ENCODE measurements at places on chromosomes 12 and 14.
A peak's percentile ranks its signal among the peaks of the same experiment; 100 is the strongest.

GRCh38 chr14:90624732-90625400 is 191.4 kb downstream of the TTC7B start:
- DNase-seq, result peak; percentile 6

DNA sequence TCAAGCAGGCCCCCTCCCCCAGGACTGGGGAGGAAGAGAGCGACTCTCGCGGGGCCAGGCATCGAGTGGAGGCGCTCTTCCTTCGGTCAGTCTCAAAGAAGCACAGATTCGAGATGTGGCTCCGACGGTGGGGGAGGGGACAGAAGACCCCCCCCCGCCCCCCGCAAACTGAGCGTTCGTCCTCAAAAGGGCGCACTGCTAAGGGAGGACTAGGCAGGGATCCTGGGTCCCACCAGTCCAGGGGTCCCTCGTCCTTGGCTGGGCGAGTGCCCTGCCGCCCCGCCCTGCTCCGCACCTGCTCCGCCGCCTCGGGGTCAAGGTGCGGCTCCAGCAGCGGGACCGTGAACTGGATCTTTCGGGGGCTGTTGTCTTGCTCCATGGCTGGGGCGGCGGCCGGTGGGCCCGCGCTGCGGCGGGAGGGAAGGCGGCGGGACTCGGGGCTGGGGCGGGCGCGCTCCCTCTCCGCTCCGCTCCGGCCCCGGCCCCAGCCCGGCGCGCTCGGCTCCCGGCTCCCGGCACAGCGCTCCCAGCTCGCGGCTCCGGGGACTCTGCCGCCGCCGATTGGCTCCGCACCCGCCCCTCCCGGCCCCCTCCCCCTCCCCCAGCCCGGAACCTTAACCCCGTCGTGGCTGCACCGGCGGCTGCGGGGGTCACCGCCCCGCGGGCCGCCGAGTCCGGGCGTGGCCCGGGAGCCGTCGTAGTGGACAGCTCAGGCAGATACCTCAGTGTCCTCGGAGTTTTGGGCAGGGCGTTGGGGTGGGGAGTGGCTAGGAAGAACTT is at the start of gene PPP1R1A:
Gene PPP1R1A, minus strand, starts transcription at position 550 of the 780 bp plus-strand sequence. Its CDS starts 171 bp downstream, at position 379.
- DNase-seq, result no peak

DNA sequence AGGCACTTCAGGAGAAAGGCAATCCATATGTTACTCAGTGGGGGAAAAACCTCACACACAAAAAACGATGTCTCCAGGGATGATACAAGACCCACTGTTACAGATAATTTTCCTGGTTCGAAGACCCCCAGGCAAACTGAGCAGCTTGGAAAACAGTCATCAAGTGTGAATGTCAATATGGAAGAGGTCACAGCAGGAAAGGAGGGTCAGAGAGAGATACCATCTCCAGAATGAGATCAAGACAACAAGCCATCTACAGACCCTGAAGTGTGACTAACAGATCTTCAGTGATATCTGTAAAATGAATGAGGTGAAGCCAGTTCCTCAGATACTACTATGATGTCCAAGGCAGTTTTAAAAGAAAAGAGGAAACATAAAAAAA is 28.6 kb downstream of the GNS start:
- DNase-seq, result no peak

- DNase-seq, result no peak
These were observed 36.0 kb downstream of the TC2N start for GRCh38 chr14:91831337-91831736.

DNA sequence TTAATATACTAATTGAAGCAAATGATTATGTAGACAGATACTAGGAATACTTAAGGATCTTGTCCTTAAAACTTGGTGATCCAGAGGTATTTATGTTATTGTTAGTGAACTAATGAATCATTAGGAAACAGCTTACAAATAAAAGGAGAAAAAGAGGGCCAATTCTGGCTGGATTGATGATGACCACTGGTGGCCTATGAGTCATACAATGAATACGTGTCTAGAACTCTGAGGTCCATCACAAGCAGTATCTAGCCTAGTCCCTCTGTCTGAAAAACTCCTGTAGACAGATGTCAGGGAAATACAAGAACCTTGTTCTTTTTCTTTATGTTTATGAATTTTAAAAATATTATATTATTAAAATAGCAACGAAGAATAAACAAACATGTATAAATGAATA is 51.7 kb upstream of the RTL1 start:
- DNase-seq, result no peak

DNA sequence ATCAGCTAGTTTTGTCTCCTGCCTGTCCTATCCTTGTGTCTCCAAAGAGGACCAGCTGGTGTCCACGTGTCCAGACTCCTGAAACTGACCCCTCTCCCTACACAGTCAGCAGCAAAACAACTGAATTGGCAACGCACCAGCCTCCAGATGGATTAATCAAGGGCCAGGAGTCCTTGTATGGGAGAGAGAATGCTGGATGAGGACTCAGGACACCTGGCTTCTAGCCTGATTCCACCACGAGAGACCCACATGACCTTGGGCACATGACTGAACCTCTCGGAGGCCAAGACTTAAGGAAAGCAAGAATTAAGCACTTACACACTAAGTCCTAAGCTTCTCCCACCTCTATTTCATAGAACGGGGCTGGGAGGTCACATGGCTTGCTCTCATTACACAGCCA is 60.4 kb upstream of the CMKLR1 start:
- DNase-seq, result peak; percentile 58

DNA sequence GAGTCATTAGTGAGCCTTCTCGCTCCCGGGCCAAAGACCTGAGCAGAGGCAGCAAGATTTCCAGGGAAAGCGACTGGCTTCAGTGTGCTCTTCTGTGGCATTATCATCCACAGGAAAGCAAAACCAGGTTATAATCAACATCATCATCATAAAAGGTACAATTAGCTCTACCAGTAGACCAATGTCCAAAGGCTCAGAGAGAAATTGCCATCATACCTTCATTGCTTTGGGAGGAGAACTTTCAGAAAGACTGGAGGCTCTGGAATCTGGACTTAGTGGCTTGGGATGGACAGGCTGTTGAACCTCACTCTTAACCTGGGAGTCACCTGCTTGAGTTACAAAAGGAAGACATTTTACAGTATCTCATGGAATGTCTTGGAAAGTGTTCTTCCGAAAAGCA is 25.1 kb upstream of the CERS5 start:
- no peak for DNase-seq

DNA sequence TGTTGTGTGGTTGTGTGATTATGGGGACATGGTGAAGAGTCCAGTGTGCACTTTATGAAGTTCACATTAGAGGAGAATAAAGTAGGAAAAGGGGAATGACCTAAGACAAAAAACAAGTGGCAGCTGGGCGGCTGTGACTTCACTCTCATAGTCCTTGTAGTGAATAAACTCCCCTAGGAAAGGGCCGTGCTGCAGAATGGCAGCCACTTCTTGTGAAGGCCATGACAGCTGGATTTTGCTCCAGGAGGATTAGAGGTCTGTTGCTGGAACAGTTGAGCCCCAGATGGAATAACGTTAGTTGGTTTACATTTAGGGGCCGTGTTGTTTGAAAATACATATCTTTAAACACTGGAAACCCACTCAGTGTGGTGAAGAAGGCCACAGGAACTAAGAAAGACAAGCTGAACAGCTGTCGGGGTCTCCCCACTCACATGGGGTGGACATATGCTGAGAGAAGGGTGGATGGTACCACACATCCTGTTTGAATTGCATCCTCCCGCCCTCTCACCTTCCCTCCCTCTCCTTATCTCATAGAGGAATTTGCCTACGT is 276.9 kb downstream of the CACNA1C start:
- DNase-seq, result peak; percentile 63

DNA sequence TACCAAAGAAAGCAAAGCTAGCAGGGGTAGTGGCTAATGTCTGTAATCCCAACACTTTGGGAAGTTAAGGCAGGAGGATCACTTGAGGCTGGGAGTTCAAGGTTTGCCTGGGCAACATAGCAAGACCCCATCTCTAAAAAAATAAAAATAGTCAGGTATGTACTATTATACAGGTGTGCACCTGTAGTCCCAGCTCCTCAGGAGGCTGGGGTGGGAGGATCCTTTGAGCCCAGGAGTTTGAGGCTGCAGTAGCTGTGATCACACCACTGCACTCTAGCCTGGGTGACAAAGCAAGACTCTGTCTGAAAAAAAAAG is 142.2 kb downstream of the PAWR start:
- no peak for DNase-seq

GRCh38 chr12:55955344-55955743 is 10.5 kb downstream of the PMEL start:
- DNase-seq, result no peak

DNA sequence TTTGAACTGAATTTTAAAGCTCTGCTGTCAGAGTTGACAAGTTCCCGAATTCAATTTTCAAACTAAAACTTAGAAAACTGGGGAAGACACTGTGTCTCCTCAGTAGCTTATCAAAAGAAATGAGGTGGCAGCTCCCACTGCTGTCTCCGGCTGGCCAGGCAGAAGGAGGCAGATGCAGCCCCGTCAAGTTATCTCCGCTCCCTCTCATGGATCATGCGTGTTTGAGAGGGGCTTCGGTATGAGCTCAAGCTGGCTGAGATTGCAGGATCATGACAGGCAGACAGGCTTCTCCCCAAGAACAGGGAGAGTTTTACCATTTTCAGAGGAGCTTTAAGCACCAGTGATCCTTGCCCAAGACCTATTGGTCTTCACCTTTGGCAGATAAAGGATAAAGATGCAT is 88.8 kb downstream of the NEDD1 start:
- DNase-seq, result no peak

DNA sequence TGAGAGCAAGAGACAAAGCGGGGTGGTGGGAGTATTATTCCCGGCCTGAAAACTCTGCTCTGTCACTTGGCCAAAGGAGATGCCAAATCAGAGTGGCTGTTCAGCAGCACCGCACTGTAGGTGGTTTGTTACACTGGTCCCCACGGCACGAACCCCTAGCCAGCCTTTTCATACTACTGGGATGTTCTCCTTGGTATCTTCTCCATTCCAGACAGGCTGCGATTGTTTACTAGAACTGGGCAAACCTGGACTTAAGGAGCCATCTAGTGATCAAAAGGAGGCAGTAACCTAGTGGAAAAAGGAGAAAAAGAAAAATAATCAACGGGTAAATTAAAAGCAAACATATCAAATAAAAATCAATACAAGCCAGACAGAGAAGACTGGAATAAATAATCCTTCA is 58.9 kb upstream of the TMTC2 start:
- peak; percentile 55 for DNase-seq

DNA sequence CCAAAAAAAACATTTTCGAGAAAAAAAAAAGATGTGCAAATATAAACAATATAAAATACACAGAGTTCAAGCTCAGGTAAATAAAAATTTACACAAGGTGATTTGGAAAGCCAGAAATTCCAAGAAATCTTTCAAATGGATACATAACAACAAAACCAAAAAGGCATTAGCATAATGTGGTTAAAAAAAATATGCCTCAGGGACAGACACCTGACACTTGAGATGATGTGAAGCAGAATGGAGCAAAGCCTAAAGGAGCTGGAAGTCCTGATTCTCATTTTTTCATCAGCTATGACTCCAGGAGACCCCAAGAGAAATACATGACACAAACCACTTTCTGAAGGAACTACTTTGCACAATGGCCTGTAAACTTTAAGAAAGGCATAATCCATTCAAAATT is 98.6 kb downstream of the PPP2R5E start:
- no peak for DNase-seq

DNA sequence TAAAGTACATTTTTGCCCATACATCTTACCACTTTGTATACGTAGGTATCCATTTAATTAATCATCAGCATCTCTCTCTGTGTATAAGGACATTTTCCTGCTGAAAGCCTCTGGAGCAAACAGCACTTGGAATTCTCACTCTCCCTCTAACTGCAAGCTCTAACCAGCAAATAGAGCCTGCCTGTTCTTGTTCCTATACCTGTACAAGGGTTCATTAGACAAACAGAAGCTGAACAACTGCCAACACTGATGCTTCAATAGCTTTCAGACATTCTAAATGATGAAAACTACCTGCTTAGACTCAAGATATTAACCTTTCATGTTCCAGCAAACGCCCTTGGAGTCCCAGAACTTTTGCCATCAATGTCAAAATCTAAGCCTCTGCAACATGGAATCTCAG is 98.0 kb downstream of the KCNH5 start:
- no peak for DNase-seq

- peak; percentile 61 for DNase-seq
These were observed 52.3 kb upstream of the DLK1 start for GRCh38 chr14:100674428-100674827.

DNA sequence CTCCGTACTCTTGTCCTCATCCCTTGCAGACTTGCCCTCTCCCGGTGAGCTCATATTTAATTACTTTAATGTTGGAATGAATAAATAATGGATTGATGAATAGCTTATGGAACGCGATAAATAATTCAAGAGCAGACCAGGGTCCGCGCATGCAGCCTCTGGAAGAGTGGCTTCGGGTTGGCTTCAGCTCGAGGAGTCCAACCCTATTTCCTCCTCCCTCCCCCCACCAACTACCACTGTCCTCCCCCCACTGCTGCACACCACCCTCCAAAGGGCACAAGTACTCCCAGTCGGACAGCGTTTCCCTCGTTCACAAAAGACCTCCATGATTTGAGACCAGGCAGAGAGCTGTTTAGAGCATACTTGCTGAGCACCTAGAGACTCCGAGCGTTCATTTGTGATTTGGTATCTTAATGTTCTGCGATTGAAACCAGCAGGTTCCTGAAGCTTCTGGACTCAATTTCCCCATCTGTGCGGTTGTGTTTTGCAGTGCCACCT is 647 bp upstream of the SIX1 start:
- DNase-seq, result peak; percentile 44

DNA sequence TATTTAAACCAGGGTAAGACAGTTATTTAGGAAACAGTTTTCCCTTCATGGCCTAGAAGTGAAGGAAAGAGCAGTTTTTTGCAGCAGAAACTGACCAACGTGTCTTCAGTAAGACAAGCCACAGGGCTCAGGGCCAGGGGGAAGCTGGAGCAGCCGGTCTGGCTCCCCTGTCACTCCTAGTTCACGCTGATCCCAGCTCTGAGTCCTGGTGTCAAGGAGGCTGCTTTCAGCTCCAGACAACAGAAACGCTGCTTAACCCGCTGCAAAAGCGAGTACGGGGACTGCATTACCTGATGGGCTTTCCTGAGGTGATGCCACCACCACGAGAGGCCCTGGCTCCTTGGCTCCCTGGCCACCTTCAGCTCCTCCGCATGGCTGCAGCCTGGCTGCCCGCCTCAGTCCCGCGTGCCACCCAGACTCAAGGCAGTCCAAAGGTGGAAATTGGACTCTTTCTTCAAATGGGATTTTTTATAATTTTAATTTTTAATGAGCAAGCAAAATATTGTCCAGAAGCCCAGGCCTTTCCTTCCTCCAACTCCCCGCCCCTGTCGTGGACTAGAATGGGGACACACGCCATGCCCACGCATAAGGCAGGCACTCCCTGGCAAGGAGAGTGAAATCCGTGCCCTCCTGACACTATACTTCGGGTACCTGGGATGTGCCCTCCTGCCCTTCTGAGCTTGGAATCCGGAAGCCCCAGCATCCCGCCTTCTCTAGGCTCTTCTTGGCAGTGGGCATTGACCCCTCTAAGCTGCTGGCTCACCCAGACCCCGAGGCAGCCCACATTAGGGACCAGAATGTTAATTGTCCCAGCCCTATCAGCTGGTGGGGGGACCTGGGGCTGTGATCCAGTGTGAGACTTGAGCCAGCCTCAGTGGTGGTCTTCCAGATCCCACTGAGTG is 85.0 kb downstream of the PAPOLA start:
- no peak for DNase-seq

GRCh38 chr12:57216014-57216911 is at the start of gene NXPH4:
TSS of gene NXPH4 (plus strand) at chr12:57216794. CDS start at chr12:57216970, 176 bp downstream.
- DNase-seq, result peak; percentile 79

- DNase-seq, result no peak
These were observed 85.7 kb downstream of the GPATCH2L start for GRCh38 chr14:76237349-76237990.

- peak; percentile 78 for DNase-seq
These were observed 180.8 kb downstream of the C12orf50 start for GRCh38 chr12:87848248-87848868.

GRCh38 chr14:69695322-69696203 is 71.4 kb upstream of the SRSF5 start:
- peak; percentile 75 for DNase-seq
